Lower lobe of right lung (tissue), 2 donors: ENCODE measurements at places on chromosomes 12 and 14. TPM values are rescaled to one million over a fixed set of nuclear protein-coding genes. Genes with fewer than 3 reads are reported as not detected.

DNA sequence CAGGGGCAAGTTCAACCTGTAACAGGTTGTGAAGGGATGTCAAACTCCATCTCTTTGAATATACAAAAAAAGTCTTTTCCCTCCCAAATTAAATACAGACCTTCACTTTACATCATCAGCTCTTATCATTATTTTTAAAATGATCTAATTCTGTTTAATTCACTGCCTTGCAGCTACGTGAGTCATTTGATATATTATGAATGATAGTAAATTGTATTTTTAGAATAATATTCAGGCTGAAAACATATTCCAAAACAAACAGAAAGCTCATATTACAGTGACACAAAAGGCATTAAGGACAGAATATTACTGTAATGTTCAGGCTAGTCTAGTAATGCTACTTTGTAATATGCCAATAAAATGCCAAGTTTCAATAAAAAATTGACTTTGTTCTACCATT lies 53.3 kb downstream of the BCAT1 start:
- no peak for DNase-seq
- H3K27me3 ChIP-seq: no peaks in the 10 kb centered on the region
- H3K27ac ChIP-seq: no peak overlapping the region
- no peak overlapping the region for H3K4me3 ChIP-seq
- H3K4me1 ChIP-seq: peaks cover 22% of the 10 kb centered on the region

Gene GPX2
- not detected for total RNA-seq

Gene ACOT2
- total RNA-seq: 52.9 TPM

DNA sequence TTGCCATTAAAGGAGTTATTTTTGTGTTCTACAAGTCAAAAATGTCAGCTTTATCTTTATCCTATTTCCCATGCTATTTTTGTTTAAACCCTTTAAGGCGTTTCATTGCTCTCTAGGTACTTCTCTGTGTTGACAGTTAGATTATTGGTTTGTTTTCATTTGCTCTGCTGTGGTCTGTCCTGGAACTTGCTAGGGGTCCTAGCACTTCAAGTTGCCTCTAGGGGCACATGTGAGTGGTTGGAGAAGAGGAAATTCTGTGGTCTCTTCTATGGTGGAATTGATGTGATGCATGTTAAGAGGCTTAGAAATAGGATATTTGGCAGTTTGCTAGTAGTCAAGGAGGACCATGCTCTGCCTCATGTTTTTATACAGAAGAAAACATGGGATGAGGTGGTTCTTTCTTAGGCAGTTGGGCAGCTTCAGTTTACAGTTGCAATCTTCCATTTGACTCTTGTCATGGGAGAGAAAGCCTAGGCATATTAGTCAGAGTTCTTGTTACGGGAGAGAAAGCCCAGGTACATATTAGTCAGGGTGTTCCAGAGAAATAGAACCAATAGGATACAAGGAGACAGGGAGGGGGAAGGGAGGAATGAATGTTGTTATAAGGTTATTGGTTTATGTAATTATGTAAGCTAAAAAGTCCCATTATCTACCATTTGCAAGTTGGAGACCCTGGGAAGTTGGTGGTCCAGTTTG lies 14.4 kb downstream of the TTLL5 start:
- no peaks in the 10 kb centered on the region for H3K4me1 ChIP-seq
- H3K36me3 ChIP-seq: peaks cover 13% of the 10 kb centered on the region
- no peak for DNase-seq

DNA sequence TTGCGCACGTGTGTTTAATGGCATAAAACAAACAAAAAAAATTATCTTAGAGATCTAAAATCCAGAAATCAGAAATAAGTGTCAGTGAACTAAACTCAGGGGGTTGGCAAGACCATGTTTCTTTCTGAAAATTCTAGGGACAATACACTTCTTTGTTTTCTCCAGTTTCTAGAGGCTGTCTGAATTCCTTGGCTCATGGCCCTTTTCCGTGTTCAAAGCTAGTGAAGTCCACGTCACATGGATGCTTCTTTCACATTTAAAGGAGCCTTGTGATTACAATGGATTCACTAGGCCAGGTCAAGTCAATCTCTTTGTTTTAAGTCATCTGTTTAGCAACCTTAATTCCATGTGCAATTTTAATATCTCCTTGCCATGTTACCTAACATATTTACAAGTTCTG lies 22.4 kb downstream of the SLCO1B3 start:
- H3K27ac ChIP-seq: no peak overlapping the region
- DNase-seq: no peak
- H3K27me3 ChIP-seq: no peaks in the 10 kb centered on the region
- H3K4me3 ChIP-seq: no peak overlapping the region
- H3K4me1 ChIP-seq: no peaks in the 10 kb centered on the region
- H3K36me3 ChIP-seq: no peaks in the 10 kb centered on the region

DNA sequence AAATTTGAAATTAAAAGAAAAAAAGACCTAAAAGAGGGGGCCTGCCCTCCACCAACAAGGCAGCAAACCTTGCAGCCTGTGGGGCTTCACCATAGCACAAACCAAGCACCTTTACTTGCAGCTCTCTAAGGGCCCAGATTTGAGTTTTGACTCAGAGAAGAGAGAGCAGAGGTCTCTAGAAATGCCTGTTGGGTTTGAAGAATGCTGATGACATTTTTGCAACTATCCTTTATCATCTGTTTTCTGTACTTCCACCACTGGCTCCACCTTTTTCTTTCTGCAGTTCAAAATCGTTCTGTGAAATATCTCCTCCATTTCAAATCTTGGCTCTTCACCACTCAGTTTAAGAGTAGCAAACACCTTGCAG lies 83.8 kb upstream of the HMGA2 start:
- H3K27ac ChIP-seq: no peak overlapping the region
- no peak for DNase-seq
- H3K36me3 ChIP-seq: no peaks in the 10 kb centered on the region

Gene IL22
- not detected for total RNA-seq

DNA sequence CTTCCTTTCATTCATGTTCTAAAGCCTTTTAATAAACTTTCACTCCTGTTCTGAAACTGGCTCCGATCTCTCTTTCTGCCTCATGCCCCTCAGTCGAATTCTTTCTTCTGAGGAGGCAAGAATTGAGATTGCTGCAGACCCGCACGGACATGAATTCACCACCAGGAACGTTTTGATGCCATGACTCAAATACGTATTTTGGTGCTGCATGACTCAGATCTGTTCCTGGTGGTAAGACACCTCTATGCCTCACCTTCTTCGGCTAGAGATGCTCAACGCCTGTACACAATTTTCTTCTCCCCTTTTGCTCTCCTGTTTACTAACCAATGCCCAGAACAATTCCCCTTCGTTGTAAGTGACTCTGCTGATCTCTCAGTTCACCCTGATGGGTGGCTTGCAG lies 52.0 kb upstream of the RIMBP2 start:
- DNase-seq: no peak
- H3K4me3 ChIP-seq: no peak overlapping the region
- H3K27ac ChIP-seq: no peak overlapping the region
- no peaks in the 10 kb centered on the region for H3K36me3 ChIP-seq
- no peaks in the 10 kb centered on the region for H3K4me1 ChIP-seq

GRCh38 chr12:46470975-46471374 lies 98.4 kb upstream of the SLC38A2 start:
- H3K27ac ChIP-seq: no peak overlapping the region
- H3K36me3 ChIP-seq: no peaks in the 10 kb centered on the region
- no peak for DNase-seq
- peaks cover 25% of the 10 kb centered on the region for H3K4me1 ChIP-seq
- no peak overlapping the region for H3K4me3 ChIP-seq

GRCh38 chr12:21502164-21502496 lies 541 bp downstream of the GOLT1B start:
- H3K36me3 ChIP-seq: peaks cover 19% of the 10 kb centered on the region
- no peaks in the 10 kb centered on the region for H3K27me3 ChIP-seq
- peaks cover 51% of the 10 kb centered on the region for H3K4me1 ChIP-seq
- peak; percentile 54 for DNase-seq
- peak overlapping the region; percentile 94 for H3K27ac ChIP-seq

Gene PPM1H
- 6.8 TPM for total RNA-seq

Gene KRT86
- total RNA-seq: 0.74 TPM

Gene GYS2
- total RNA-seq: not detected

Gene AGAP2
- total RNA-seq: 5.7 TPM

Gene PUS1
- total RNA-seq: 19.1 TPM

DNA sequence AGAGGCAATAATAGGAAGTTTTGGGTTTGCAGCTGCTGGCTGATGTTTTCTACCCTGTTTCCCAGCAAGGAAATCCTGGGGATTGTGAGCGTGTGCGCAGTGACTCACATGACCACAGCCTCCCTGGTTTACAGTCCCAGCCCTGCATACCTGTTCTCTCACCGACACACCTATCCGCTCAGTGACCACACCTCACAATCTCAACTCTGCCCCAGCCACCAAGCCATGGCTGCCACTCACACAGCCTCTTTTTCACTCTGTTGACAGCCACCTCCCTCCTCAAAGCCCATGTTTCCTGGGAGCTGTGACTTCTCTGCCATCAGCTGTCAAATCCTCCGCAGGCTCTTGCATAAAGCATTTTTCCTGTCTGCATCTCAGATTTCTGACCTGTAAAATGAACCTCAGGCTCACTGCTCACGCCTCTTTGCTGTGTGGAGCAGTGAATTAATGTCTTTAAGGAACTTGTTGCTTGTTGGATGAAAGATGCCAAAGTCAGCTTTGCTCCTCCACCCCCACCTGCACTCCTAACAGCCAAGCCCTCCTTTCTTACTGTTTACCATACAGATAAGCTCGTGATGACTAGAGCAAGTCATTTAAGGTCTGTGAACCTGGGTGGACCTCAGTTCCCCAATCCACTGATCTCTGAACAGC lies 43.5 kb downstream of the B4GALNT3 start:
- H3K27me3 ChIP-seq: no peaks in the 10 kb centered on the region
- no peaks in the 10 kb centered on the region for H3K4me1 ChIP-seq
- DNase-seq: peak; percentile 72
- no peaks in the 10 kb centered on the region for H3K36me3 ChIP-seq

GRCh38 chr14:101247842-101248725 lies 313.2 kb upstream of the DIO3 start:
- DNase-seq: no peak
- peaks cover 7% of the 10 kb centered on the region for H3K27me3 ChIP-seq
- no peak overlapping the region for H3K4me3 ChIP-seq
- H3K27ac ChIP-seq: no peak overlapping the region

Gene TAS2R7
- total RNA-seq: not detected

Gene GPR84
- 0.65 TPM for total RNA-seq

GRCh38 chr14:68283378-68284123 lies 464.0 kb downstream of the RAD51B start:
- DNase-seq: peak; percentile 51
- peak overlapping the region; percentile 57 for H3K27ac ChIP-seq
- no peaks in the 10 kb centered on the region for H3K36me3 ChIP-seq
- H3K4me3 ChIP-seq: no peak overlapping the region
- H3K27me3 ChIP-seq: no peaks in the 10 kb centered on the region
- peaks cover 45% of the 10 kb centered on the region for H3K4me1 ChIP-seq

DNA sequence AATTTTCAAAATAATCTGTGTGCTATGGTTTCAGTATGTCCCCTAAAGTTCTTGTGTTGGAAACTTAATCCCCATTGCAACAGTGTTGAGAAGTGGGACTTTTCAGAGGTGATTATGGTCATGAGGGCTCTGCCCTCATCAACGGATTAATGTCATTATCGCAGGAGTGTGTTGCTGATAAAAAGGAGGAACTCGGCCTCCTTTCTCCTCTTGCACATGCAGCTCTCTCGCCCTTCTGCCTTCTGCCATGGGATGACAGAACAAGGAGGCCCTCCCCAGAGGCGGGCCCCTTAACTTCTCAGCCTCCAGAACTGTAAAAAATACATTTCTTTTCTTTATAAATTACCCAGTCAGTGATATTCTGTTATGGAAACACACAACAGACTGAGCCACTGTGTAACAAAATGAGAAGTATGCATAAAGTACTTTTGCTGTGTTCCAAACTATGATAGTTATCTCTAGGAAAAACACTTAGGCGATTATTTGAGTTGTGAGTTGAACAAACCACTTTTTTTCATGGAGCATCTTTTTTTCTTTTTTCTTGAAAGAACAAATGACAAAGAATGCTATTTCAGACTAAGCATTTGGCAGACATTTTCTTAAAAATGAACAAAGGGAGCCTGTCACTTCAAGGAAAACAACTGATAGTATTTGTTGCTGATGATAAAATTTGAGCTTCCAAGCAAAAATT lies 134.8 kb upstream of the FUT8 start:
- no peak overlapping the region for H3K27ac ChIP-seq
- no peak for DNase-seq
- no peaks in the 10 kb centered on the region for H3K27me3 ChIP-seq
- peaks cover 11% of the 10 kb centered on the region for H3K4me1 ChIP-seq

- H3K27me3 ChIP-seq: no peaks in the 10 kb centered on the region
- no peaks in the 10 kb centered on the region for H3K36me3 ChIP-seq
- H3K4me1 ChIP-seq: no peaks in the 10 kb centered on the region
These were observed 70.2 kb downstream of the SCN8A start for GRCh38 chr12:51661199-51661598.

GRCh38 chr12:57048423-57049118 lies 1.4 kb downstream of the MYO1A start:
- no peak for DNase-seq
- peaks cover 9% of the 10 kb centered on the region for H3K4me1 ChIP-seq
- H3K36me3 ChIP-seq: no peaks in the 10 kb centered on the region
- H3K4me3 ChIP-seq: no peak overlapping the region
- H3K27me3 ChIP-seq: no peaks in the 10 kb centered on the region

DNA sequence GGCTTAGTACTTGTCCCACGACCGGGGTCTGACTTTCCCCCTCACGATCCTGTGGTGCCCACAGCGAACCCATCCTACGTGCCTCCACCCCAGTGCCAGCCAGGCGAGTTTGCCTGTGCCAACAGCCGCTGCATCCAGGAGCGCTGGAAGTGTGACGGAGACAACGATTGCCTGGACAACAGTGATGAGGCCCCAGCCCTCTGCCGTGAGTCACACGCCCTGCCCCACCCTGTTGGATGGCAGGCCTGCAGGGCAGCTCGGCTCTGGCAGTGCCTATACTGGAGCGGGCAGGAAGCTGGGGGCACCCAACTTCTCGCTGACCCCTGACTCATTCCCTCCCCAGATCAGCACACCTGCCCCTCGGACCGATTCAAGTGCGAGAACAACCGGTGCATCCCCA lies 18.3 kb upstream of the LRP1-AS start:
- H3K4me1 ChIP-seq: no peaks in the 10 kb centered on the region
- no peak overlapping the region for H3K4me3 ChIP-seq
- H3K36me3 ChIP-seq: peaks cover 99% of the 10 kb centered on the region
- H3K27ac ChIP-seq: no peak overlapping the region

Gene EID3
- total RNA-seq: 3.3 TPM

DNA sequence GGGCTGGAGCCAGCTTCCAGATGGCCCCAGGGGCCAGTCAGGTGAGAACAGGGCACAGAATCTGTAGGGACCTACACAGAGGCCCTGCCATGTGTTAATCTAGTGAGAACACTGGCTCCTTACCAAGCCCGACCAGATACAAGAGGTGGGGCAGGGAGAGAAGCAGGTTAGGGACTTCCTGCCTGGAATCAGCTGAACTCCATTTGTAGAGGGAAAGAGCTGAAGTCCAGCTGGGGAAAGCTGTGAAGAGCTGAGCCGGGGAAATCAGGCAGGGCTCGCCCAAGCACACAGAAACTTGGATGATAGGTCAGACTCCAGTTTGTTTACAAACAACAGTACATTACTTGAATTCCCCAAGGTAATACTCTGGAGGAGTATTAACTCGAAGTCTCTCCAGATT lies 46.7 kb downstream of the PTGER2 start:
- no peak overlapping the region for H3K27ac ChIP-seq
- peaks cover 7% of the 10 kb centered on the region for H3K4me1 ChIP-seq

Gene CLEC2A
- not detected for total RNA-seq

Gene RTN1
- 18.2 TPM for total RNA-seq
